Vagina (tissue), 2 donors: ENCODE measurements at places on chromosomes 4 and X.

GRCh38 chr4:148057516-148057915, 325.6 kb downstream of the ARHGAP10 start:
- DNase-seq = no peak

GRCh38 chr4:185993328-185993973, 75.5 kb upstream of the TLR3 start:
- no peak for DNase-seq

DNA sequence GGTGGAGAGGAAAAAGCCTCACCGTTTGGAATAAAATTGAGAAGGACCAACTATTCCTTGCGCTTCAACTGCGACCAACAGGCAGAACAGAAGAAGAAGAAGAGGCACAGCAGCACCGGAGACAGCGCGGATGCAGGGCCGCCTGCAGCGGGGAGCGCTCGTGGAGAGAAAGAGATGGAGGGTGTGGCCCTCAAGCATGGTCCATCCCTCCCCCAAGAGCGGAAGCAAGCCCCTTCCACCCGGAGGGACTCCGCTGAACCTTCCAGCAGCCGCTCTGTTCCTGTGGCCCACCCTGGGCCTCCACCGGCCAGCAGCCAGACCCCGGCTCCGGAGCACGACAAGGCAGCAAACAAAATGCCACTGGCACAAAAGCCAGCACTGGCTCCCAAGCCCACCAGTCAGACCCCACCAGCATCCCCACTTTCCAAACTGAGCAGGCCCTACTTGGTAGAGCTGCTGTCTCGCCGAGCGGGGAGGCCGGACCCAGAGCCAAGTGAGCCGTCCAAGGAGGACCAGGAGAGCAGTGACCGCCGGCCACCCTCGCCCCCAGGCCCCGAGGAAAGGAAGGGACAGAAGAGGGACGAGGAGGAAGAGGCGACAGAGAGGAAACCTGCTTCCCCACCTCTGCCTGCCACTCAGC, 71.2 kb downstream of the AASDH start:
- no peak for DNase-seq

- no peak for DNase-seq
Measured at GRCh38 chrX:50769389-50770063, 44.5 kb downstream of the SHROOM4 start.

DNA sequence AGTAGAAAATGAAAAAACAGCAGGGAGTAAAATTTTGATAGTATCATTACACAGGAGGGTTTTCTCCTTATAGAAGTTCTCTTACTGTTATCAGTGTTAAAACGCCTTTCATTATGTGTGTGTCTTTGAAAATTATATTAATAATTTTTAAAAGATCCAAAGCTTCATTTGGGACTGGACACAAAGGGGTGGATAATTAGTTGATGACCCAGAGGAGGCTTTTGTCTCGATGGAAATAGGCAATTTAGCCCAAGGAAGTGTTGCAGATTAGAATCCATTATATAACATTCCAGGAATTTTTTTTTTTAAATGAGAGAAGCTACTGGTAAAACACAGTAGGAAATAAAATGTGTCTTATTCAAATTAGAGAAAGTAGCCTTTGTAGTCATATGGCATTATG, 1339.3 kb downstream of the FSTL5 start:
- DNase-seq = no peak

- no peak for DNase-seq
Measured at GRCh38 chr4:113209652-113210320, 160.3 kb downstream of the ANK2 start.

DNA sequence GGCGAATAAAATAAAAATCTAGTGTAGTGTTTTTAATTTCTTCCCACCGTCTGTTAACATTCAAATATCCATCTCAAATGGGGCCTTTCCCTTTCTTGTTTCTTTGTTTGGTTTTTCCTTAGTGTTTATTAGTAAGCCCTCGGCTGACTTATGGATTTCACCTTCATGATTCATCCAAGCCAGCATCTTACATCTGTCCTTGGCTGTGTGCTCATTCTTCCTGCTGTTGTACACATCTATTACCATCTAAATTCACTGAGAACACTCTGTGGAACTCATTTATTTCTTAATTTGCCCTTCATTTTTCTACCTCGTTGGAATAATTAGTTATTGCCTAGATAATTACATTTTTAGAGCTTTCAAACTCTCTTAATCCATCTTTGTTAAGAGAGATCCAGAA, 84.9 kb downstream of the SPCS3 start:
- DNase-seq = no peak

DNA sequence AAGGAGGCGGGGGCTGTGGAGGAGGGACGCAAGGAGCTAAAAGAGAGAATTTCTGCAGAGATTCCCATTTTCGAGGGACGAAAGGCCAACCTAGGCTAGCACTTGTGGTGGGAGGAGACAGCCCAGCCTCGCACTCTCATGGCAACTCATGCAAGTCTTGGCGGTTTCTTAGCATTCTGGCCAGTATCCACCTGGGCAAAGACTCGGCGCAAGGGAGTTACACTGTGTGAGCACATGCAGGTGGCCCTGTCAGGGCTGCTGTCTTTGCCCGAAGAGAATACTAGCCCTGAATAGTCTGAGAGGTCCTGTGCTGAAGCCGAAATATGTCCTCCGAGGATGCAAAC, 15.5 kb downstream of the MCF2 start:
- DNase-seq = no peak

DNA sequence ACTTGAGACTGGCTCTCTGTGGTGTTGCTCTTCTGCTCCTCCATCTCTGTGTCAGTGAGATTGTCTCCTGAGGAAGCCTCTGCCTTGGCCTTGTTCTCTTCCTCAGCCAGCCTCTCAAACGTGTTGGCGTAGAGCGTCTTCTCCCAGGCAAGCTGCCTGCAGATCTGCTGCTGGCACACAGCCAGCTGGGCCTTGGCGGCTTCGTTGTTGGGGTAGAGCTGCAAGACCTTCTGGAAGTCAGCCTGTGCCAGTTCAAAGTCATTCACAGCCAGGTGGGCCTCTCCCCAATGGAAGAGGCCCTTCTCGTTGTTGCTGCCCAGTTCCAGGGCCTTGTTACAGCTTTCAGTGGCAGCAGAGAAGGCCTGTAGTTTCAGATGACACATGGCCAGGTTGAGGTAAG, 159.1 kb downstream of the NDST3 start:
- DNase-seq = no peak

- no peak for DNase-seq
Measured at GRCh38 chr4:29277381-29277780, 1442.8 kb upstream of the PCDH7 start.

DNA sequence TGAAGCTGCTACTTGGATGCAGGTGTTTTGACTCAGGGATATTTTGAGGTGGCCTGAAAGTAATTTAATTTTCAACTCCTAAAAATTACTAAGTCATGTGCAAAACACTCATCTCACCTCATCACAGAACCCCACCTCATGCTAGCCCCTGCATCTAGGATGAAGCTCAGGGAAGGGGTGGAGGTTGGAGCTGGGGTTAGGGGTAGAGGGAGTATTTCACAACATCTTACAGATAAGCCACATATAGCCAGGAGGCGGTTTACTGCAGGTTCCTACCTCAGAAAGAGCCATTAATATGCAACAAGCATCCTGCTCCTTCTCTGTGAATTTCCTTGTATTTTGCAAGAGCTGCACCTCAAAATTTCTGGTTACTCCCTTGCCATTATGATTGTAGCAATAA, 70.5 kb upstream of the TSPAN5 start:
- no peak for DNase-seq

DNA sequence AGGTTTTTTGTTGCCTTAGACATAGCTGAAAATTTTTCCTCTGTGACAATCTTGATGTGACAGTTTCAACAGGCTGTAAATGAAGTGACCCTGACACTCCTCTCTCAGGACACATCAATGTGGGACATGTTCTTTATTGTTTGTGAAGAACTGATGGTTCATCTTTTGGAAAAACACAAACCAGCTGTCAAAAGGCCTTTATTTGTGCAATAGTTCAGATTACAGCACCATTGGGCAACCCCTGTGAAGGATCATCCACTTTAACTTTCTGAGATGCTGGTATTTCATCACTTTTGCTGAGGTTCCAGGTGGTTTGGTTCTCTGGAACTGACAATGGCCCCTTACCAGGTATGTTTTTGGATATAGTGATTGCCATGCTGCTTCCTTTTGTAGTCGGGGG, 40.3 kb downstream of the OSTC start:
- no peak for DNase-seq

GRCh38 chrX:46637938-46638337, 64.4 kb downstream of the CHST7 start:
- DNase-seq = no peak

DNA sequence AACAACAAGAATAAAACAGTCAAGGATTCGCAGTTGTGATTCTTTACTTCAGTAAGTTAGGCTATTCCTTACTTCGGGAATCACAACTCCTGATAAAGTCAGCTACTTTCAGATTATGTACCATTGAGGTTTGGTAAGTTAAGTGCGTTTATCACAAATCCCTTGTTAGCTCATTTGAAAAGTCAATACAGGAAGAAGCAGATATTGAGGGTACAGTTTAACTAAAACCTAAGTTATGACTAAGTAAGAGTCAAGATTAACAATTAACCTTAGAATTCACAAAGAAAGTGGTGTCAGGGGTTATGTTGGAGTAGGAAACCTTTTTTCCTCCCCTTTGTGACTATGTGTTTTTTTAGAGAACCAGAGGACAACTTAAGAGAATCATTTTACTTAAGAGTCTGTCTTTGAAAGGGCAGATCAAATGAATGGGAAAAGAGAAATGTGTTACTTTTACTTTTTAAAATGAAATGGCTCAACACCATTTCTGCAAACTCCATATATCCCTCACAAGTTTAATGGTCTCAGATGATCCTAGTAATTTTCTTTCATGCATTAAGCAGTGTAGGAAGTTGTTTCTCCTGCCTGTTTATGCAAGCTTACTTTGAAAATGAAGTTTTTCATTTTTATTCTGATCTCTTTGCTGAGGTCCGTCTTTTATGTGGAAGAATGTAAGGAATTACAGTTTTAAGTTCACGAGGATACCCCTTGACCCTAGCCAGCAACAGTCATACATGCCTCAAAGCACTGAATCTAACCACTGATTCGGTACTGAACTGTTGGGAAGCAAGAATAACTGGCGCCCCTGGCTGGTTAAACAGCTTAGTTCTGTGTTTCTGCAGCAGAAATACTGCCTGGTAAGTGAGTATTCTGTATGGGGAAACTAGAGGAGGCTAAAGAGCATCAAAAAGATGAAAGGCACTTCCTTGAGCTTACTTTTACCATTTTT, 211.7 kb downstream of the SLC4A4 start:
- DNase-seq = no peak

- DNase-seq = no peak
Measured at GRCh38 chr4:1216869-1217294, 32.0 kb downstream of the CTBP1 start.

GRCh38 chr4:79980448-79980847, 92.6 kb downstream of the ANTXR2 start:
- DNase-seq = no peak

GRCh38 chrX:119638725-119639471, 32.7 kb upstream of the NKRF start:
- DNase-seq = no peak

DNA sequence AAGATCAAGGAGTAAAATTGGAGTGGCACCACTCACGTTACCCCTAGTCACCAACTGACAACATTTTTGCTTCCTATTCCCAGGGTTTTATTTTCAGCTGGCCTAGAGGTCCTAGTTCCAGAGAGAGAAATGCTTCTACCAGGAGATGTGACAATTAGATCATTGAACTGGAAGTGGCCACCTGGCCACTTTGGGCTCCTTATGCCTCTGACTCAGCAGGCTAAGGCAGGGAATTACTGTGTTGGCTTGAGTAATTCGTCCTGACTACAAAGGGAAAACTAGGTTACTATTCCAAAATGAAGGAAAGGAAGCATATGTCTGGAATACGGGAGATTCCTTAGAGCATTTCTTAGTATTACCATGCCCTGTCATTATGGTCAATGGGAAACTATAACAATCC, 831.6 kb upstream of the NDST4 start:
- no peak for DNase-seq

GRCh38 chr4:44675366-44675765, 2.9 kb upstream of the GUF1 start:
- DNase-seq = no peak

GRCh38 chr4:44425614-44426208, 22.9 kb downstream of the KCTD8 start:
- DNase-seq = no peak

DNA sequence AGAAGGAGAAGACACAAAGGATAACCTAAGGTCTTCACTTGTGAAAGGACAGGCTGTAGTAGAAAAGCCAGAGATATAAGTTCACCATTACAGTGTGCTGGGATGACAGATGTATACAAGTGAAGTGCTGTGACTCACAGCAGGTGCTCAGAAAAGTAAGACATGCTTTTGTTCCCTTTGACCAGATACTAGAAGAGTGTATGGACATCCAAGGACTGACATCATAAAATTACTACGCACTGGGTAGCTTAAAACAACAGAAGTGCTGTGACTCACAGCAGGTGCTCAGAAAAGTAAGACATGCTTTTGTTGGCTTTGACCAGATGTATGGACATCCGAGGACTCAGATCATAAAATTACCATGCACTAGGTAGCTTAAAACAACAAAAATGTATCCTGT, 61.6 kb upstream of the BTC start:
- no peak for DNase-seq

DNA sequence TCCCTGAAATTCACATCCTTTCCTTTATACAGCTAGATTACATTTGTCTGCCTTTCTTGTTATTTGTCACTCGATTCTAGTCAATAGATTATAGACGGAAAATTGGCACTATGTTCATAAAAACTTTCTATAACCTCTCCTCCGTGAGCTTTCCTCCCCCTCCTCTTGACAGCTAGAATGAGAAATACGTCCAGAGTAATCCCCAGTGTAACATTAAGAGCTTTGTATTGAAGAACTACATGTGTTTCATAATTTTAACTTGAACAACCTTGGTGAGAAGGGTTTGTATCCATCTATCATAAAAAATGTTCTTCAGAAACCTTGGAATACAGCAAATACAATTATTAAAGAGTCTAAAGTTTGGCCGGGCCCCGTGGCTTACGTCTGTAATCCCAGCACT, 1707.4 kb downstream of the PCDH7 start:
- DNase-seq = no peak

GRCh38 chr4:110492522-110492921, 16.6 kb downstream of the ENPEP start:
- no peak for DNase-seq

DNA sequence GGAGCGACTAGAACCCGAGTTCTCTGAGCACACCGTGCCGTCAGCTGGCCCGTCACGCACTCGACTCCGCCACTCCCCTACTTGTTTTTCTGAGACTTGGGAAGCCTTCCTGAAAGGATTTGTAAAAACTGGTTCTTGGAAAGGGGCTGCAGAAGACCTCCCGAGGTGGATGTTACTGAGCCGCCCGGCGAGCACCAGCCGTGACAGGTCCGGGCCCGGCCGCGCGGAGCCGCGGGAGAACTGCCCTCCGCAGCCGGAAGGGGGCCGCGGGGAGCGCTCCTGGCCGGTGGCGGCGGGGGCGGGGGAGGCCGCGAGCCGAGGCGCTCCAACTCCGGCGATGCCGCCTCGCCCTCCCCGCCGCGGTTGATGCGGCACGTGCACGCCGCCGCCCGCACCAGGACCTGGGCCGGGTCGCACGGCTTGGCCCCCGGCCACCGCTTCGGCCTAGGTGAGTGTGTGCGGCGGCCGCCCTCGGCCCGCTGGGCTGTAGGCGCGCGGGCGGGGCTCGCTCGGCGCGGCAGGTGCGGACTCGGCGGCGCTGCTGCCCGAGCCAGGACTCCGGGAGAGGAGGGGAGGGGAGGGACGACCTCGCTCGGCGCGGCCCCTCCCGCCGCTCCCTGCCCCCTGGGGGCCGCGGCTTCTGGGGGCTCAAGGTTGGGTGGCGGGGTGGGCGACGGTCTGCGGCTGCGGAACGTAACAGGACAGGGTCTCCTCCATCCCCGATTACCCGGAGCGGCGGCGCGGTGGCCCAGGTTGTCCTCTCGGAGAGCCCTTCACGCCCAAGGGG, 1.7 kb downstream of the SPRY1 start:
- DNase-seq = no peak
